ENCODE measurements at places on chromosomes 12 and 14. TPM values are rescaled to one million over a fixed set of nuclear protein-coding genes. Genes with fewer than 3 reads are reported as not detected.

Gene MIPOL1
- 4.9 TPM for total RNA-seq

Gene ST8SIA1
- total RNA-seq: 2.7 TPM

Gene PTHLH
- total RNA-seq: not detected

Gene DIO3
- total RNA-seq: 0.16 TPM

Gene TGM1
- total RNA-seq: 3.9 TPM

Gene PLEKHD1
- total RNA-seq: 0.05 TPM

Gene BATF
- total RNA-seq: 0.77 TPM

Gene GLI1
- 1.4 TPM for total RNA-seq

Measured in colonic mucosa (tissue), 4 donors.